ENCODE measurements at places on chromosomes 7 and 10.

- no peak for DNase-seq
Observed at GRCh38 chr7:10106609-10107008, 867.1 kb upstream of the PHF14 start.

GRCh38 chr10:124464028-124464965 lies 2.7 kb downstream of the LHPP start:
- no peak for DNase-seq

DNA sequence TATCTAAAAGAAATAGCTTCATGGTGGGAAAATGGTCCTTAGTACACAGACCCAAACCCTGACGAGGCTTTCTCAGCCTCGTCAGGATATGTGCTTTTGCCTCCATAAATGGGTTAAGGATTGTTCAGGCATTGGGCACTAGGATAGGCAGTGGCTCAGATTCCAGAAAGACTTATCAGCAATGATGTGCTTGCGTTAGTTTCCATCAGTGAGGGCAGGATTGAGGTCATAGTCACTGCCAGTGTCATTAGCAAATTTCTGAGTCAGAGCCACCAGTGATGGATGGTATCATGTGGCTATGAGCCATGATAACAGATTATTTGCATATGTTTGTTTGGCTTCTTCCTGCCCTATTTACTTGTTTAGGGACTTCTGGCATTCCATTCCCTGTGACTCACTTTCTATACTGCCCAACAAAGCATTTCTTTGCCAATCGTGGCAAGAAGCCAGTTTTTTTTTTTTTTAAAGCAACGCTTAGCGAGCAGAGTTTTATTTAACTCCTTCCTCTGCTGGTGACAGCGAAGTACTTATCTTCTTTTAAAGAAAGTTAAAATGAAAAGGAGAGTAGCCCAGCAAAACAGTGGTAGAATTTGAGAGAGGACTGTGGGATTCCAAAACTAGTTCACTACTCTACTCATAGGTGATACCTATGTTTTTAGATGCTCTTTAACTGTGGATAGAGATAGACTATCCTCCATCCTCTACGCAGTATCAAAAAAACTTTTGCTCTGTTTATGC lies 44.4 kb downstream of the MYPN start:
- peak; percentile 95 for DNase-seq

DNA sequence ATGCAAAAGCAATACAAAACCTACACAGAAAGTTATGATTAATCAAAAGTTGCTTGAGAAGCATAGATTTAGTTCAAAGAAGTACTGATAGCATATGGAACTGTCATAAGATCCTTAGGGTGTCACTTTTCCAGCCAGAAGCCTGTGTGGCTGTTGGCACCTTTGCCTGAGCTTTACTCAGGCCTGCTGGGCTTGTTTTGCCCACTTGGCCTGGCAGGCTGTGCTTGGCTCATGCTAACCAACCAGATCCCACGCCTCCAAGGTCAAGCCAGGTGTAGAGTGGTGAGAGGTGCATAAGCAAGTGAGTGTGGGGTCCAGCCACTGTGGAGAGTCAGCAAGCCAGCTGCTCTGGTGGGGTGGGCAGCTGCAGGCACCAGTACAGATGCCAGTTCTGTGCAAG lies 12.0 kb upstream of the LIPA start:
- no peak for DNase-seq

DNA sequence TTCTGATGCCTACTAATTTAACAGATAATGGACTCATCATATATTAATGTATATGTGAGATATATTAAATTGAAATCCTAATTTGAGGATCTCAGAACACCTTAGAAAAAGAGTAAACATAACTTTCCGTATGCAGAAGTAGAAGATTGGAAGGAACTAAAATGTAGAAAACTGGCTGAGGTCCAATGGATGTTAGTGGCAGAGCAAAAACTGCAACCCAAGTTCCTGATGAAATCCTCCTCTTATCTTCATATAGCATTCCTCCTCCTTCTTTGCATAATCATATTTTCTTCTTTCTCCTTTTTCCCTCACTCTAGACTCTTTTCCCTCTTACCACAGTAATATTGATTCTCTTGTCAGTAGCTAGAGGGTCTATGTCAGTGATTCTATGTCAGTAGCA lies 6.0 kb downstream of the INA start:
- no peak for DNase-seq

Measured in GM04504 (cell line).